ENCODE measurements at places on chromosomes 3 and 15.

DNA sequence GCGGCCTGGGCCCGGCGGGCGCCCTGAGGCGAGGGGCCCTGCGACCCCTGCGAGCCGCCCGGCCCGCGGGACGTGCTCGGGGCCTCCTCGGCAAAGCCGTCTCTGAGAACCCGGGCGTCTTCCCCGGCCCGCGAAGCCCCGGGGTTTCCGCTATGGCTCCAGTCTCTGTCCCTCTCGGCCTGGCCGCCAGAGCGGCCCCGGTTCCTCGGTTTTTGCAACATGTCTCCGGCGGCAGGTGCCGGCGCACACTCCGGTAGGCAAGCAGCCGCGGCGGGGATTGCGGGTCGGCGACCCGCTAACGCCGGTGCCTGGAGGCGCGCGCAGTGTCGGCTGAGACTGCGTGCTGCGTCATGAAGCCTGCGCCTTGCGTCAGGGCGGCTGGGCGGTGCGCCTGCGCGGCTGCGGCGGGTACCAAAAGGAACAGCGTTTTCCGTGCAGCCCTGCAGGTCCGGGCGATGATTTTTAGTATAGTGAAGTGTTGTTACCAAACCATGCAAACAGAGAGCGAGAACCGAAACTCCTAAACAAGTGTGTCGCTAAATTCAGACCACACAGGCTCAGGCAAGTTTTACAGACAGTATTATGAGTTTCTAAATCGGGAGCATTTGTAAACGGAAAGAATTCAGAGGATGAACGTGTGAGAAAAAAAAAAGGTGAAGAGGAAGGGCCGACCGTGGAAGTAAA lies at the start of gene NSMCE3:
Gene NSMCE3 (minus strand): TSS at position 338 of the 684 bp plus-strand sequence. CDS start 117 bp downstream, at position 221.
- DNase-seq = peak; percentile 31

GRCh38 chr15:31824024-31824423 lies 206.3 kb upstream of the CHRNA7 start:
- no peak for DNase-seq

DNA sequence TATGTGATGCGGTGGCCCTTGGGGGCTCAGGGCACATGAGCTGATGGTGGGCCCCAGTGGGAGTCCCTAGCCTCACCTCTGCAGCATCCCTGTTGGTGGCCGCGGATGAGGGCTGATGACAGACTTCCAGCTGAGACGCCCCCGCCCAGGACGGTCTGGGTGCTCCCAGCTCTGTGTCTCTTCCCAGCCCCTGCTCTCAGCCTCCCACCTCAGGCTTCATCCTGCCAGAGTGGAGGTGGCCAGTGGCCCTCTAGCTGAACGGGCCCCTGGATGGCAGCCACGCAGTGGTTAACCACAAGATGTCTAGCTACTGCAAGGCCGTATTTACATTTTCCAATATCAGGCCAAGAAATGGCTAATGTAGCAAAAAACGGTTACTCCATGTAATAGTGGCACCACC lies 205.3 kb upstream of the LINGO1 start:
- DNase-seq = no peak

DNA sequence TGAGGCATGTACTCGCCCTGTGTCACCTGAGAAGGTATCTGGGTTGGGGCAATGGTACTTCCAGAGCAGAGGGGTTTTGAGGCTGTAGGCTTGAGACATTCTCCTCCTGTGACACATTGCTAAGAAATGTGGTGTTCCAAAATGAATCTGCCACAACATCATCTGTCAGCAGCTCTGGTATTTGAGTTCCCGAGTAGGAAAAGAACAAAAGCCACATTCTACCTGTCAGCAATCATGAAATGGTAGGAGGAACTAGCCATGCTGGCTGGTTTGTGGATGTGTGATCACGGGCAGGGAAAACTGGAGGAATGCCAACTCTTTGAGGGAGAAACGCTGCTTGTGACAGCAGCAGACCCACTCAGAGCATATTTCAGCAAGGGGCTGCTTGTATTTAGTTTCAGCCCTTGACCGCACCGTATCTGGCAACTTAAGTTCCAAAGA lies 579.4 kb upstream of the TBL1XR1 start:
- no peak for DNase-seq

GRCh38 chr15:45497261-45497660 lies 25.3 kb downstream of the SLC30A4 start:
- no peak for DNase-seq

DNA sequence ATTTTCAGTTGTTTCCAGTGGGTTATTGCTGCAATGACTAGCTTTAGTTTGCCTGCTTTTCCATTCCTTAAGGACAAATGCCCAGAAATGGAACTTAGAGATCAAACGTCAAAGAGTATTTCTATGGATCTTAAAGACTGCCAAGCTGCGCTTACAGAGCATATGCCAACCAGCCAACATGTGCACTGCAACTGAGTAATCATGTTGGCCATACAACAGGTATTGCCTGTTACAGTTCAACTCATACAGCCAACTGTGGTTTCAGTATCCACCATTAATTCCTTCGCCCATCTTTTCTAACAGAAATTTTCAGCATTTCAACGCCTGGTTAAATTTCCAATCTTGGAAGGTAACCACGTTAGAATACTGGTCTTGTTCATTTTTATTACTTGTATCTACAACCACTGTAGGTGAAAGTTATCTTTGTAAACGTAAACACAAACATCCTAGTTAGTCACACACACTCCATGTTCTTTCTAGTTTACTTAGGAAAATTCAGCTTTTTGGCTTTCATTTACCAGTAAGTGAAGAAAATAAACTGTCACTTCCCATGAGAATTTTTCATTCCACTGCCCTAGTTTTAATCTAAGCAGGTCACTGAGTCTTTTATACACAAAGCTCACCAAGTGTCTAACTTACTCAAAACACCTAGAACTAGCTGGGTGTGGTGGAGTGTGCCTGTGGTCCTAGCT lies 3.9 kb downstream of the RPL32 start:
- DNase-seq = no peak

DNA sequence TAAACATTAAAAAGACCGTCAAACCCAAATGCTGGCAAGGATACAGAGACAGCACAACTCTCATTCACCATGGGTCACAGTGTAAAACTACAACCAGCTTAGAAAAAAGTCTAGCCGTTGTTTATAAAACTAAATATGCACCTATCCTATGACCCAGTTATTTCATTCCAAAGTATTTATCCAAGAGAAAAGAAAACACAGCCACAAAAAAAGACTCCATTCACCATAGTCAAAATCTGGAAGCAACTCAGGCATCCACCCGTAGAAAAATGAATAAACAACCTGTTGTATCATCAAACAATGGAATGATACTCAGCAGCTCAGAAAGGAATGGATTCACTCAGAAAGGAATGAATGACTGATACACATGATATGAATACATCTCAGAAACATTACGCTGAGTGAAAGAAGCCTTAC lies 28.6 kb downstream of the PLD1 start:
- DNase-seq = no peak

DNA sequence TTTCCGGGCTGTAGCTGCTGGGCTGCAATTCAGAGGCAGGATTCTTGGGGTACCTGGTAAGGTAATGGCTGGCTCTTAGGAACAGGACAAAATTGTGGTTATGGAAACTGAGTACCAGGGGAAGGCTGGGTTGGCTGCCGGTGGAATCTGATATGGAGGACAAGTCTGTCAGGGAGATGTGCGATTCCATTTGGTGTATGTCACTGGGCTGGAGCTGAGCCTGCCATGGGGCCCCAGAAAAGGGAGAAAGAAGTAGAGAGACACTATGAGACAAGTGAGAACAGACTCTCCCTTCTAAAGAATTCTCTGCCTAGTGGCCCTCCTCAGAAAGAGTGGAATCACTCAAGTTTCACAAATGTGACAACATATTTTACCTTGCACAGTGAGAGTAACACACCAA lies 368.2 kb upstream of the ROPN1 start:
- no peak for DNase-seq

DNA sequence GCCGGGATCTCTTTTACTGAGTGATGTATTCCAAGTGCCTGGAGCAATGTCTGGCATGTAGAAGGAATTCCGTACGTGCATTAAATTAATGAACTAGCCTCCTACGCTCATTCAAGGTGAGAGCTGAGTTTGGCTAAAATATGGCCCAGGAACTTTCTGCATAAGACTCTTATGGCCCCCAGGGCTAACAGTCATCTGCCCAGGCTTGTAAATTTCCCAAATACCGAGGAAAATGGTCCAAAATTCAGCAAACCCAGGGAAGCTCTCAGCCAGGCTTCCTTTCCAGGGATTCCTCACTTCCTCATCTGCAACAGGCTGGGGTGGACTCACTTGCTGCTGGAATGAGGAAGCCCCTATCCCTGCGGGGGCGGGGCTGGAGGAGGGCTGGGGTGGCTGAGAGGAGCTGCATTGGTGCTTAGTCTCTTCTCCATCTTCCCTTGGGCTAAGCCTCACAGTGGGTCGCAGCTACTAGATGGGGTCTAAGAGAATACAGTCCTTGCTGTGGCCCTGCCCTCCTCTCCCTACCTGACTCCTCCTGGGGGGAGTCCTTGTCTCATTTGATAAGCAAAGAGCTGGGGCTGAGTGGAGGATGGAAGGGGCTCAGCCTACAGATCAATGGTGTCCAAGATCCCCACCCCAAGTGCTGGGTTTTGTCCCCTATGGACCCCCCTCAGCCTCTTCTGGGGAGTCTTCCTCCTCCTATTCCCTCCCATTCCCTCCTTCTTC lies 28.5 kb upstream of the APOD start:
- DNase-seq = no peak

DNA sequence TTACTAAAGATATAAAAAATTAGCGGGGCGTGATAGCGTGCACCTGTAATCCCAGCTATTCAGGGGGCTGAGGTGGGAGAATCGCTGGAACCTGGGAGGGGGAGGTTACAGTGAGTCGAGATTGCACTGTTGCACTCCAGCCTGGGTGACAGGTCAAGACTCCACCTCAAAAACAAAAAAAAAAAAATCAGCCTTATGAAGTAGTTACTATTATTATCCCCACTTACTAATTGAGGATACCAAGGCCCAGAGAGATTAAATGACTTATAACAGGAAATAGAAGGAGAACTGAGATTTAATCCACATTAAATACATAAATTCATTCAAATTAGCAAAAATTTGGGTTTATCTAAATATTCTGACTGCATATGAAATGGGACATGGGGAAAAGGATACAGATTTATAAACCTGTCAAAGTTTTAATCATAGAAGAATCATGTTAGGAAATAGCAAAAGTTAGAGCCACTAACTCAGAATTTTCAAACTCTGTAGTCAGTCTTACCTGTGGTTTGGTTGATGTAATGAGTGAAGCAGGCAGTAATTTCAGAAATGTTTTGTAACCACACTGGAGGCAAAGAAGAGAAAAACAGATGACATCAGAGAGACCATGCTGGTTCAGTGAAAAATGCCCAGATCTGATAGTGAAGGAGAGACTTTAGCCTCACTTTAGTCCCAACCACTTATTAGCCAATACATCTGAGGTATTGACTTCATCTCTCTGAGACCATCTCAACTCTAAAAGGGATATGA lies 25.0 kb upstream of the ACAP2 start:
- DNase-seq = no peak

DNA sequence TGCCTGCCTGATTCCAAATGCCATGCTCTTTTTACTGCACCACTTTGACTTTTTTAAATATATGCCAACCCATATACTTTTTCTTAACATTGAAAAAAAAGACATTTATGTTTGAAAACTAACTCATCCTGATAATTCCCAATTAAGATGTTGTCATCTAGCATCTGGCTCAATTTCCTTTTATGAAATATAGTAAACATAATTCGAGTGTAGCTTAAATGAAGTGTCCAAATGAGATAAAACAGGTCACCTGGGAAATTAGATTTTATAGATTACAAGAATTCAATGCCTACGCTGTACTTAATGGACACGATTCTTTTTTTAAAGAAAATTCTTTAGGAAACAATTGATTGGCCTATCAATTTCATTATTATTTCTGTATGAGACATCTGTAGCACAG lies 2.8 kb downstream of the MDFIC2 start:
- no peak for DNase-seq

DNA sequence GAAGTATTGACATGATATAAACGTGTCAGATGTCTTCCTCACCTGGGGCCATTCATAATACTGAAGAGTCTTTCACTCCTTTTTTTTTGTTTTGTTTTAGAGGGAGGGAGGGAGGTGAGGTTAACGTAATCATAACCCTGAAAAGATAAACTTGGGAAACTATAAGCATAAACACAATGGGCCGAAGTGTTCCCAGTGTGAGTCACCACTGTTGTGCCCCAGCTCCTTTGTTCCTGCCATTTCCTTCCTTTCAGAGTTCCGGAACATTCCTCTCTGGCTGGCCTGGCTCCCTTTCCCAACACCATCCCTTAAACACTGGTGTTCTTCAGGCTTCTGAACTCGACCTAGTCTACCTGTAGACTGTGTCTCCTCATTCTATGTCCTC lies 18.6 kb downstream of the PLD1 start:
- no peak for DNase-seq

GRCh38 chr3:78139166-78139565 lies 1099.3 kb downstream of the ROBO2 start:
- DNase-seq = no peak

DNA sequence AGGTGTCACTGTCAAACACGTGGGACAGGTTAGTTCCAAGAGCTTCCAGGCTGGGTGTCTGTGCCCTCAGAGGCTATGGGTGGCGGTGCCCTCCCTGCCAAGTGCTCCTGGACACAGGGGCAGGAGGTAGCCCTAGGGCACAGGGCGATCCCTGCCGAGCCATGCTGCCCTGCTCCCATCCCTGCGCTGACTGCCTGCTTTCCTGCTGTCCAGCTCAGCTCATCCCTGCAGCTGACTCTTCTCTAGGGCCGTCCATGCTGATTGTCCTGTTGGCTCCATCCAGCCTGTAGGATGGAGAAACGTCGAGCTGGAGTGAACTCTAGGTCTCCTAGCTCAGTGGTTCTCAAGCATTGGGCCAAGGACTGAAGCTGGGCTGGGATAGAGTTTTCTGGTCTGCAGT lies 3.7 kb downstream of the PDIA5 start:
- DNase-seq = no peak

GRCh38 chr3:168123201-168124176 lies 27.8 kb upstream of the GOLIM4 start:
- no peak for DNase-seq

DNA sequence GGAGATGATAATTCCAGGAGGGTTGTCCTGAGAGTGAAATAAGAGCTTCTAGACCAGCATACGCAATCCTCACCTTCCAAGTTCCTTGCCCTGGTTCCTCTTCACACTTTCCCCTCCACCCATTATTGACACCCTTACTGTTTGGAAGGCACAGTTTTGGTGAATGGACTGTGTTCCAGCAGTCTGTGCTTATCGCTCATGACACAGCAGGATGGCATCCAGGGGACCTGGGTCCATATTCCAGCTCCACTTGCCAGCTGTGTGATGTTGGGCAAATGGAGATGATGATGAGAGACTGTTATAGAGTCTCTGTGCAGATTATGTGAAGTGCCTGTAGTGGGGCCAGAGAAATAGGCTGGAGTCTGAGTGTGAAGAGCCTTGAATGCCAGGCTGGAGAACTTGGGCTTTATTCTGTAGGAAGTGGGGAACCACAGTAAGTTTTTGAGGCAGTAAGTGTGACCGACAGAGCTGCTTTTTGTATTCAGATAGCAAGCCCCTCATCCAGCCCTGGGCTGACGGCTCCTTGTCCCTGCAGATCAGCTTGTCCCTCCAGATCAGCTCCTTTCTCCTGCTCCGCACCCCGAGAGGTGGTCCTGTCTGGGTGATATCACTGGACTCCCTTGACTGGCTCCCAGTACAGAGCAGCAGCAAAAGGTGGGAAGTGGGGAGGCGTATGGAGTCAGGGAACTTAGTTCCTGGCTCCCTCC lies 8.1 kb downstream of the KBTBD13 start:
- no peak for DNase-seq

- DNase-seq = no peak
Observed at GRCh38 chr3:57382933-57383332, 90.4 kb upstream of the ASB14 start.

Data from NCI-H1417 treated with DMSO at 0.1 percent for 48 hours (cell line).